Right renal pelvis (tissue), 4 donors: ENCODE measurements at places on chromosomes 6 and 20.

DNA sequence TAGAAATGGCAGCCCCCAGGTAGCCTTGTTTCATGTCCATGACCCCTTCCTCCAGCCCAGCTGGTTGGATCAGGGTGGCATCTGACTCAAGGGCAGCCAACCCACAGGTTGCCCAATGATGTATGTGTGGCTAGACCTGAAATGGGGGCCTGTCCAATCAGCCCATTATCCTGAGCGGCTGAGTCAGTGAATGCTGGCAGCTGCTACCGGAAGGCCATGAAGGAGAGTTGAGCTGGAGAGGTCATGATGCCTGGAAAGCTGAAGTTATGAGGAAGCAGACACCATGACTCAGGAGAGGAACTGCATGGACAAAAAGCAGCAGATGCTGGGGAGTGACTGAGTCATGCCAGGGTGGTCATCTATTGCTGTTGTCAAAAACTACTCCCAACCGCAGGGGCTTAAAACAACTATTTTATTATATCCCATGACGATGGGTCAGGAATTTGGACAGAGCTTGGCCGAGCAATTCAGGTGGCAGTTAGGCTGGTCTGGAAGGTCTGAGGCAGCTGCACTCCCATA lies 67.3 kb downstream of the MDGA1 start:
- no peak for DNase-seq

DNA sequence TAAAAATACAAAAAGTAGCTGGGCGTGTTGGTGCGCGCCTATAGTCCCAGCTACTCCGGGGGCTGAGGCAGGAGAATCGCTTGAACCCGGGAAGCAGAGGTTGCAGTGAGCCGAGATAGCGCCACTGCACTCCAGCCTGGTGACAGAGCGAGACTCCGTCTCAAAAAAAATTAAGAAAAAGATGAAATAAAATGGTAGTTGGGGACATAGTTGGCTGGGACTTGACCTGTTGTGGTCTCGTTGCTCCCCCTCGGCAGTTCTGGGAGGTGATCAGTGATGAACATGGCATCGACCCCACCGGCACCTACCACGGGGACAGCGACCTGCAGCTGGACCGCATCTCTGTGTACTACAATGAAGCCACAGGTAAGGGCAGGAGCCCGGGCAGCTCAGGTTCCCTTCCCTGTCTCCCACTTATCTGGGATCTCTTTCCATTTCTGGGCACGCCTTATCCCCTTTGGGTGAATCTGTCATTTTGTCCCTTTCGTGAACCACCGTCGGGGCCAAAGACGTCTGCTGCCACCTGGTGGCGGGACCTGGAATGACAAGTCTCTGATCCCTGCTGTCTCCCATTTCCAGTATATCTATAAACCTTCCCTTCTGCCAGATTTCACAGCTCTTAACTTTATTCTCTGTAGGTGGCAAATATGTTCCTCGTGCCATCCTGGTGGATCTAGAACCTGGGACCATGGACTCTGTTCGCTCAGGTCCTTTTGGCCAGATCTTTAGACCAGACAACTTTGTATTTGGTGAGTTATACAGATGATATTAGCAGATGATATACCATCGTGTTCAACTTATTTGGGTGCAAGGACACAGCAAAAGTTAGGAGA lies 2.3 kb downstream of the TUBB start:
- peak; percentile 73 for DNase-seq

DNA sequence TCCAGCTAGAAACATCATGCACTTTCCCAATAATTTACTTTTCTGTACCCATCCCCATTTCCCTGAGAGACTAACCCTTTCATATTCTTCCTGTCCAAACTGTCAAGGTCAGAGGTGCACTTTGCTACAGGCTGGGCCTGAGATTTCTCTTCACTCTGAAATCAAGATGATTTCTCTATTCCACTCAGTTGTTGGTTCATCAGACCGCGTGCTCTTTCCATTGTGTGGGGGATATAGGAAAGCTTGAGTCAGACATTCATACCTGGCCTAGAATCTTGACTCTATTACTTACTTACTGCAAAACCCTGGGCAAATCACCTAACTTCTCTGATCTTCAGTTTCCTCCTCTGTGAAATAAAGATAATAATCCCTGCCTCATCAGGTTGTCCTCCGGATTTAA lies 4.7 kb upstream of the ZDHHC14 start:
- no peak for DNase-seq

GRCh38 chr6:146087386-146087785 lies 58.5 kb downstream of the GRM1 start:
- DNase-seq = no peak

GRCh38 chr6:4662886-4663285 lies 113.3 kb upstream of the CDYL start:
- DNase-seq = no peak

GRCh38 chr6:125679128-125679527 lies 70.3 kb upstream of the HEY2 start:
- DNase-seq = no peak

DNA sequence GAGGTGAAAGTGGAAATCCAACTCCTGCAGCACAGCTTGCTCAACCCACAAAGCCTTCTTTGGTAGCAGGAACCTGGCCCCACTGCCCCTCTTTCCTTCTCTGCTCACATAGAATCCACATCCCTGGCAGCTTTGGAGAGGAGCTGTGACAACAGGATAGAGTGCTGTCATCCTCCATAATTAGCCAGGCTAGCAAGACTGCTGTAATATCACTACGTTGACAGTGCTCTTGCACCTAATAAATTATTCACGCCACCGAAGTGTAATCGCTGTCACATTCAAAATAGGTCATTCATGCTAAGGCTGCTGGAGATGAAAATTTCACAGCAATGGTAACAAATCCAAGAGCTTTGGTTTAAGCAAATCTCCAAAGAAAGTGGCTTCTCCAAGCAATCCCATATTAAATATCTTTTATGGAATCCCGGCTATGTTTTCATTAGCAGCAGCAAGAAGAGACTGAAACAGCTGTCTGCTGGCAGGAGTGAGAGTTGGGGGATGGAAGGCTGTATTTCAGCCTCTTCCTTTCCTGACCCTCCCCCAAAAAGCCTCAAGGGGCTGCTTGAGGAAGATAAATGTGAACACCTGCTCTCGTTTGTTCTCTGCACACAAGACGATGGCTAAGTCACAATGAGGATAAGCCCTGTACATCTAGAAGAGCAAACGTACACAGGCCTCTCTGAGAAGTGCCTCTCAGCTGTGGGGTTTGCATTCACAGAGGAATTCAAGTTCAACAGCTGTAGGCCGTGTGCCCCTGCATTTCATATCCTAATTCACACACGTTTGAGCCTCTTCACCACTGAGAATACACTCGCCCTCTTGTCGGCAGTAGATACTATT lies 16.5 kb downstream of the RIPOR2 start:
- DNase-seq = peak; percentile 28

GRCh38 chr20:18929800-18930199 lies 116.2 kb downstream of the SCP2D1 start:
- DNase-seq = no peak

DNA sequence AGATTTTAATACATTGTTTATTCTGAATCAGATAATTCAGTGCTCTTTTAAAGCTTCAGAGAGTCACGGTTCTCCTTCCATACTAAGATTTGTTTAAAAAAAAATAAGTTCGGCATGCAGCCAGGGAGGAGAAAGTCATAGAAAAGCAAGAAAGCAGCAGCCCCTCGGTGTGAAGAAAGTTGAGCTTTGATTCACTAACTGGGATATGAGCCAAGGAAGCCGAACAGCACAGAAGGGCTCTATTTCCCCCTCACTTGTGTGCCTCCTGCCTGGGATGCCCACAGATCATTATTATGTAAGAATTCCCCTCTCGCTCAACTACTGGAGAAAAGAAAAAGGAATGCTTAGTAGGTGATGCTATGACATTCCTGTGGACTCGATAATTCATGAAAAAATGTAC lies 69.3 kb upstream of the SYNJ2 start:
- DNase-seq = no peak

DNA sequence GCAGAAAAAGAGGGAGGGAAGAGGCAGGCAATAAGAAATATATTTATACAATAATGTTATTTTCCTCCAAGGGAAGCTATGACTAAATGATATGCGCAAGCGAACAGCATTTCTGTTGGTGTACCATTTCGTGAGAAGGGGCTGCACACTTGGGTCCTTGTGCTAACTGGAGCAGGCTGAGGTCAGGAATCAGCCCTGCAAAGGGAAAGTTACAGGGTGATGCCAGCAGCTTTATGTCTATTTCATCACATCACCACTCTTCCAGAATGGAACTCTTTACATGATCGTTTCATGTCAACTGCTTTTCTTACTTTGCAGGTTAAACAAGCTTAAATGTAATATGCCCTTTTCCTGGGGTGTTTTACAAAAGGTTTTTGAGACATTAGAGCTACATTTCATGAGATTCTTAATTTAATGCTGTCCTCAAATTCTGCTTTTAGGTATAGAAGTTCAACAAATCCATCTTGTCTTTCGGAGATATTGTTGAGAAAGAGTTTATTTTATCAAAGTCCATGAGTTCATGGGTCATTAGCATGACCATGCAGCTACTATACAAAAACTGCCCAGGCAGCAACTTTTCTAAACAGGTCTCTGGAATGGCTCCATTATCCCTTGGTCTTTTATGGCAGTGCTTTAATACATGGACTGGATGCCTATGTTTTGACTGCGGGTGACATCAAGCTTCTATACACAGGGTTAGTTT lies 443.8 kb downstream of the TENT5A start:
- DNase-seq = no peak

DNA sequence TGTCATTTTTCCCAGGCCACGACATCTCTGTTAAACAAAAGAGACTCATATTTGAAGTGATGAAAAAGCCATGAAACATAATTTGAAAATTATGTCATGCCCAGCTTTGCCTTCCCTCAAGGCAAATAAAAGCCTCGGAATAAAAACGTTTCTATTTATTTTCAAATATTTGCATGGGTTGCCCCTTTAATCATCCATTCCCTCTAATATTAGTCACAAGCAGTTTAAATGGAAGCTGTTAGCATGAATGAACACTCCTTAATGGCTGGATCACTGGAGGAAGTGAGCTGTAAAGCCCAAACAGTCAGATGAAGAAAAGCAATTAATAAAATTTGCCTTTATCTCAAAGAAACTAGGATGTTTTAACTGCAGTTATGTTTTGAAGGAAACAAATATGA lies 69.3 kb upstream of the STMND1 start:
- DNase-seq = no peak

- no peak for DNase-seq
Measured at GRCh38 chr20:43846516-43846905, 68.1 kb upstream of the TOX2 start.

- no peak for DNase-seq
Measured at GRCh38 chr20:13286052-13286451, 65.0 kb downstream of the ISM1 start.

DNA sequence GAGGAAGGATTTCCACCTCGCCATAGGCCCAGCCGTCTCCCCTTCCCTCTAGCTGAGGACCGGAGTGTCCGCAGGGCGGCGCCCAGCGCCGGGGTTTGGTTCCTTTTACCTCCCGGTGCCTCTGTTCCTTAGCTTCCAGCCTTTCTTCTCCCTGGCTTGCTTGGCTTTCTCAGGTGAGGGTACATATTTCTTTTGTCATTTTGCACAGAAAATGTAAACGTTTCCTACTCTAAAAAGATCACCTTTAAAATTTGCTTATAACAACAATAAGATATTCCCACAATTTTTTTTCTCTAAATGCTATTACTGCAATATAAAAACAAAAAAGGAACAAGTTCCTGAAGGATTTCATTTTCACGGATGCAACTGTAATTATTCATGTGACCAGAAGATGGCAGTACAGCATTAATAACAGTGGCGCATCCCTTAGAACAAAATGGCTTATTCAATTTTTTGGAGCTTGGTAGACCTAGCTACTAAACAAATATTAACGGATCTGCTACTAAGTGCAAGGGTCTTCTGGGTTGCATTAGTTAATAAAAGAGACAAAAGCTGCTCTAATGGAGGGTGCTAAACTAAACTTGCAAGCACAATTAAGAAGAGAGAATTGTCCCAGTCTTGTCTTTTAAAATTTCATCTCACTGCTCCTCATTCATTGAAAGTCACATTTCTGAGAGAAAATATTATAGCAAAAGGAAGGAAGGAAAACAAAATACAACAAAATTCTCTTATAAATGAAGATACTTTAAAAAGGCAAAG lies 172.9 kb downstream of the ADGRG6 start:
- peak; percentile 28 for DNase-seq

GRCh38 chr20:63589261-63590217 lies 15.5 kb upstream of the HELZ2 start:
- no peak for DNase-seq

DNA sequence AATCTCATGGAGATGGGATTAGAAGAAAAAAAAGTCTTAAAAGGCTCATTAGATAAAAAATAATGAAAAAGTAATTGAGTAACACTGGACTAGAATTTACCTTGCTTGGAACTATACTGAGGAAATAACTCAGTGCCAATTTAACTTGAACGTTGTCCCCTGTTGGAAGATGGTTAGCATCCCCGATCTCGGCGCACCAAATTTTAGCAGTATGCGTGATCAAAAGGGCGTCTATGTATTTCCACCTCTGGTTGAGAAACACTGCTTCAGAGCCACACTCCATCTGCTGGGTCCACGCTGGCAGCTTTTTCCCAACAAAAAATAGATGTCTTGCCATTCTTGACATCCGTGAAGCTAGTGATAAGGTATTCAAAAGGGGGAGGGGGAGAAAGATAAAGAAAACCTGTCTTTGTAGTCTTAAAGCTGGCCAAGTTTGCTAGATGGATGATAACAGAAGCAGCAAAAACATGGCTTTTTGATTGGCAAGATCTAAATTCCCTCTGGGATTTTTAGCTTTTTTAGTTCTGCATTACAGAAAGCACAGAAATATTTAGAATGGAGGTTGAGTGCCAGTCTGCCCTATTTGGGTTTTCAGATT lies 6.4 kb downstream of the HINT3 start:
- no peak for DNase-seq

GRCh38 chr6:68726337-68726736 lies 91.3 kb downstream of the ADGRB3 start:
- no peak for DNase-seq

GRCh38 chr6:74611220-74611619 lies 594.6 kb downstream of the COL12A1 start:
- no peak for DNase-seq

DNA sequence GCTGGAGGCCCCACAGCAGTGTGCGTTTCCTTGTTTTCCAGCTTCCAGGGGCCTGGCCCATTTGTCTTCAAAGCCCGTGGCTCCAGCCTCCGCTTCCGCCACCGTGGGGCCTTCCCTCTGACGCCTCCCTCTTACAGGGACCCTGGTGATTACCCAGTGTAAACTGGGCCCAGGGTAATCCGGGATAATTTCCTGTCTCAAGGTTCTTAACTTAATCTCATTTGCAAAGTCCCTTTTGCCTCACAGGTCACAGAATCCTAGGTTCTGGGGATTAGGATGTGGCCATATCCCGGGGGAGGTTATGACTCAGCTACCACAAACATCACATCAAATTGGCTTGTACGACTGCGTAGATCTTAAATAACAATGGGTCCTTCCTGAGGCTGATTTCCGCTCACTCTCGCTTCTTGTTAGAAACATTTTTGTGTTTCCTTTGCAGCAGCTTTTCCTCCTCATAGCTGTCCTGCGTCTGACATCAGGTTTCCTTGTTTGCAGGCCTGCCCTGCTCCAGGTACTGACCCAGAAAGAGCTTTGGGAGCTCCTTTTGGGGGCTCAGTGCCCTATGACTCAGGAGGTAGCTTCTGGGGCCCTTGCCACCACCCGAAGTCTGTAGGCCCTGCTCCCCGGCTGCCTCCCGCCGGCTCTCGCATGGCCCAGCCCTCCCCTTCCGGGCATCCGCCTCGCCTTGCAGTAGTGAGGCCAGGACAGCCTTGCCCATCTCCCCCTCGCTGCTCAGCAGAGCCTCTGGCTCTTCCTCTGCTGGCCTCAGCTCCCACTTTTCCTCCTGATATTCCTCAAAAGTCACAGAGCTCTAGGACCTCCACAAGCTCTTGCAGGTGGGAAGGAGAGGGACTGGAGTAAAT lies 100.5 kb downstream of the ERMARD start:
- no peak for DNase-seq

- peak; percentile 90 for DNase-seq
Measured at GRCh38 chr6:27809939-27810767, 102.0 kb downstream of the OR2B2 start.
